Body of pancreas (tissue), 4 donors: ENCODE measurements at places on chromosomes 13 and 19. TPM values are rescaled to one million over a fixed set of nuclear protein-coding genes. Genes with fewer than 3 reads are reported as not detected.

MPV17L2 gene
- 3.4 TPM for total RNA-seq

LILRA2 gene
- total RNA-seq, result not detected

LHB gene
- not detected for total RNA-seq

MISP3 gene
- 21.1 TPM for total RNA-seq

SH2D3A gene
- 18.4 TPM for total RNA-seq

DCT gene
- total RNA-seq, result 0.33 TPM

TGFBR3L gene
- not detected for total RNA-seq

KLHL26 gene
- 3.6 TPM for total RNA-seq
